T1000 (cell line): ENCODE measurements at places on chromosomes 5 and 9.

DNA sequence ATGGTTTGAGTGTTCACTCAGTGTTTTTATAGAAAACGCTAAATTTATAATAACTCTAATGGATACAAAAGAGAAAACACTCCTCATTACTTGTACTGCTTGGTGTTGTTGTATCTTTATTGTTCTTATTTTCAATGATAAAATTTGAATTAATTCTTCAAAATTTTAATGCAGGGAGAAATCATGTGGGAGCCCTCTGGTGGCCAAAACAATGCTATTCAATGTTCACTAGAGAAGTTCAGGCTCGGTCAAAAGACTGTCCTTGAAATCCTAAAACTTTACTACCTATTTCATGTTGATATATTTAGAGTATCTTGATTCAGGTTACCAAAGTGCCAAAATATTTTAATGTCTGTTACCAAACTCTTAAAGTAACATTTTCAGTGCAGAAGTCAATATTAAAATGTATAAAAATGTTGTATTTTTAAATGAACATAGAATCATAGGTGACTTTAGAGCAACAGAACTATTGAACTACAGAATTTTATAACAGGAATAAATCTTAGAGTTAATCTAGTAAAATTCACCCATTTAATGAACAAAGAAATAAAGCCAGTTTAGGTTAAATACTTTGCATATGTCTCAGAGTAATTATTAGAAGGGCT, 1259.8 kb downstream of the PTPRD start:
- no peak for DNase-seq

GRCh38 chr5:41790038-41790776, 80.0 kb downstream of the OXCT1 start:
- no peak for DNase-seq

GRCh38 chr5:68299575-68299974, 84.0 kb downstream of the PIK3R1 start:
- DNase-seq: no peak

GRCh38 chr9:98380065-98380681, 124.7 kb upstream of the TBC1D2 start:
- peak; percentile 12 for DNase-seq

- DNase-seq: no peak
These were observed 84.8 kb downstream of the KDM4C start for GRCh38 chr9:6842584-6842947.

DNA sequence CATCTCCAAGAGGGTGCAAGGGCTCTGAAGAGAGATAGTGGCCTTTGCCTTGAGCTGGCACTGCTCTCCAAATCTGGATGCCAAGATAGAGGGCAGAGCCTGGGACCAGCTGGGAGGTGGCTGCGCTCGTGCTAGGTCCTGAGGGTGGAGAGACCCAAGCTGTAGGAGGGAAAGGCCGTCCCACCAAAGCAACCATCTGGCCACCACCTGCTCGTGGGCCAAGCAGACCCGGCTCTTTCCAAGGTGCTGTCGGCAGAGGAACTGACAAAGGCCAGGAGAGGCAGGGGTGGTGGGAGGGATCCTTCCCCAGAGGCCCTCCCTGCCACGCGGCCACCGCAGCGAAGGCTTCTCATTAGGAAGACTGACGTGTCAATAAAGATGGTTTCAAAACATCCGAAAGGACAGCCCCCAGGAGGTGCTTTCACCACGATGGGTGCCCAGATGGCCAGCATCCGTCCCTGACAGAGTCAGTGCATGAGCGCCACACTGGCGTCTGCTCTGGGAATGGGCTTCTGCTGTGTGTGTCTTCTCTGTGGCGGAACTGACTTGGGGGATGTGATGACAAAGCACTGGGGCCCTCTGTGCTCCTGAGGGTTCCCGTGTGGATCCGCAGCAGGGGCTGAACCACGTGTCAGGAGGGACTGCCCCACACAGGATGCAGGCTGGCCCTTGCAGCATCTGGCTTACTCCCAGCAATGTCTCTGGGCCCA, 213.5 kb downstream of the FANCC start:
- no peak for DNase-seq

DNA sequence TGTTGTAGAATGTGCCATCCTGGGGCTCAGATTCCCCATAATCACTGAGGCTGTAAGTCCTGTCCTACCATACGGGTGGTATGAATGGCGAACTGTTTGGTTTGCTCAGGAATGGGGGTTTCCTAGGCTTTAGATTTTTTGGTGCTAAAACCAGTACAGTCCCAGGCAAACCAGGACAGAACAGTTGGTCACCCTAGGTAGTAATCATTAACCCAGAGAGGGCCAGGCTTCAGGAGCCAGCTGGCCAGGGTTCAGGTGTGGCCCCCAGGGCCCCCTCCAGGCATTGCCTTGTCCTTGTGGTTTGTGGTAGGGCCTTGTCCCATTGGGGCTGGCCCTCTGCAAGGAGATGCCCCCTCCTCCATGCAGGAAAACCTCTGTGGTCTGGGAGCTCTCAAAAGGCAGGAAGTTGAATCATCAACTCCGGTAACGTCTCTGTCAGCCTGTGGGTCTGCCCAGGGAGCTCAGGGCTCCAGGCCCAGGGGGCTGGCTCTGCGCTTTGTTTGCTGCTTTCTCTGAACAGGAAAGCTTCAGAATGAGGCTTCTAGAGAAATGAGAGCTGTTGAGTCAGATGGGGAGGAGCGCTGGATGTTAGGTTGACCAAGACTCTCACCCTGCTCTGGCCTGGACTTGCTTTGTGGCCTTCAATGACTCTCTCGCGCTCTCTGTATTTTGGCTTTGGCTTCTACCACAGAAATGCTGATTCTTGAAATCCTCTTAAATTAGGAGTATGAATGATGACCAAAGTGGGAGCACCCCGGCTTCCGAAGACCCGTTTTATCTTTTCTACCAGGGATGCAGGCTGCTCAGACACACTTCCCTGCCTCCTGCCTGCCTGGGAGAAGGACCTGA, 22.2 kb upstream of the JADE2 start:
- DNase-seq: peak; percentile 87

GRCh38 chr5:132668706-132669454, 4.9 kb upstream of the IL4 start:
- DNase-seq: no peak
